ENCODE measurements at places on chromosomes 1 and 21. TPM values are rescaled to one million over a fixed set of nuclear protein-coding genes. Genes with fewer than 3 reads are reported as not detected.

Gene CLCA1
- not detected for polyA plus RNA-seq

Gene SLC22A15
- polyA plus RNA-seq, result 0.62 TPM

Gene C1orf87
- polyA plus RNA-seq, result 0.80 TPM

Gene DRAXIN
- polyA plus RNA-seq, result 0.37 TPM

Gene OPRD1
- polyA plus RNA-seq, result 0.67 TPM

GRCh38 chr1:47013293-47013692, 10.2 kb upstream of the CYP4X1 start:
- DNase-seq, result no peak

DNA sequence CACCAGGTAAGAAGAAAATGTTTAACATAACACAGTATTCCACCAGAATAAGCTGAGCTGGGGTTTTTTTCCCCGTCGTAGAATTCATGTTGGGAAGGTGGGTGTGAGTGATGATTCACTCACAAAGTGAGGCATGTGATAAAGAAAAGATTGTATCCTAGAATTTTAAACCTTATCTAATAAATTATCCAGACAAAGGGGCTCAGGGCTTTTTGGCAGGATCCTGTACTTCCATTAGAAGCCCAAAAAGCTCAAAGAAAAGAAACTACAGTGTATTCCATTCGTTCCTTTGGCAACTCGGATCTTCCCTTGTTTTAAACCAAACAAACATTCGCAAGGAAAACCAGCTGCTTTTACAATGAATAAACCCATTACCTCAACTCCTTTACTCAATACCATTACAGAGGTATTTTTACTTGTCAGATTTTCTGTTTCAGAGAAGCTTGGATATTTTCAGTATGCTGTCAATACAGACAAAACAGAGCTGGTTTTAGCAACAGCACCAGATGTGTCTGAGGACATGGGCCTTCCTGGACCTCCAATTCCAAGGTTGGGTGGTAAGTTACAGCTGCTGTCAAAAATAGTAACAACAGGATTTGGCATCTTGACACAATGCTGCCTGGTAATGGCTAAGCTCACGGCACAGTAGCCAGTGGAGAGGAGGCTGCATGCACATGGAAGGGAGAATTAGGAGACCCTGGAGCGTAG, 159.9 kb upstream of the RUNX1 start:
- DNase-seq, result no peak

GRCh38 chr1:113818578-113818977, 6.3 kb upstream of the RSBN1 start:
- no peak for DNase-seq

GRCh38 chr1:209769971-209770370, 14.1 kb downstream of the TRAF3IP3 start:
- DNase-seq, result no peak

DNA sequence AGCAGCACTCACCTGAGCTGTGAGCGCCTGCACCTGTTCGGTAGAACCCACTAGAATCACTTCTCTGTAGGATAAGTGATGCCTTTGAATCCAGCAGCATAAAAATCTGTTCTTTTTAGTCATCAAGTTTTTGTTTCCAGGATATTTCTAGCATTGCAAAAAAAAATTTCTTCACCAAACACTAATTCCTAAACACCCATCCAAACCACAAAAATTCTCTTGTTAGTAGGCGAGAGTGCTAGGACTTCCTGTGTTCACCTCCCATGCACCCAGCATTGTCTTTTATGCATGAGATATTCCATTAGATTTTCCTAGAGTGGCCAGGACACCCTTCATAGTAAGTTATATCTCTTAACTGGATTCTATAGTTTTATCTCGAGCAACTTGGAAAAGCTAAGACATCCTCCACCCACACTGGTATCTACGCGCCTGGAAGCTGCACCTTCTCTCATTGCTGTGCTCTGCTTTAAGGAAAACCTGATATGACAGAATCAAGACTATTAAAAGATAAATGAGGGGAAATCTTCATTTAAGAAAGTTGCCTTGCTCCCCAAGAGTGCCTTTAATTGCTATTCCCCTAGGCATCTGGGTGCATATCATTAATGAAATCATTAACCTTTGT, 12.3 kb downstream of the SERTAD4 start:
- DNase-seq, result no peak

DNA sequence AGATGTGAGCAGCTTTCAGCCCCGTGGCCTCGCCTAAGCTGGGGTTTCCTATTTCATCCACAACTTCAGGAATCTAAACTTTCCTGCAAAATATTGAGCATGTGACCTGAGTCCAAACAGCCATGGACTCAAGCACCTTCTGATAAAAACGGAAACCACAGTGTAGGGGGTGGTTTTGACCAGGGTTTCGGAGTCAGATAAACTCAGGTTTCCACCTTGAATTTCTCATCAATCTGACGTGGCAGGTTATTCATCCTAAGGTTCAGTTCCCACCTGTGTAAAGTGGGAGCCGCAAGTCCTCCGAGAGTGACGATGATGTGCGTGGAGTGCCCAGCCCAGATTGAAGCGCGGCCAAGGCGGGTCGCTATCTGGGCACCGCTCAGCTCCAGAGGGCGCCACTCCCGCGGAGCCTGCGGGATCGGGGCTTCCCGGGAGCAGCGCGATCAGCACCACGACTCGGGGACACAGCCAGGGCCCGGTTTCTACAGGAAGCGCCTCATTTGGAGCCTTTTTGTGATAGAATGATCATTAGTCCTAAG, 871 bp upstream of the ETS2 start:
- no peak for DNase-seq

GRCh38 chr1:111604931-111605330, 14.7 kb upstream of the RAP1A start:
- DNase-seq, result no peak

DNA sequence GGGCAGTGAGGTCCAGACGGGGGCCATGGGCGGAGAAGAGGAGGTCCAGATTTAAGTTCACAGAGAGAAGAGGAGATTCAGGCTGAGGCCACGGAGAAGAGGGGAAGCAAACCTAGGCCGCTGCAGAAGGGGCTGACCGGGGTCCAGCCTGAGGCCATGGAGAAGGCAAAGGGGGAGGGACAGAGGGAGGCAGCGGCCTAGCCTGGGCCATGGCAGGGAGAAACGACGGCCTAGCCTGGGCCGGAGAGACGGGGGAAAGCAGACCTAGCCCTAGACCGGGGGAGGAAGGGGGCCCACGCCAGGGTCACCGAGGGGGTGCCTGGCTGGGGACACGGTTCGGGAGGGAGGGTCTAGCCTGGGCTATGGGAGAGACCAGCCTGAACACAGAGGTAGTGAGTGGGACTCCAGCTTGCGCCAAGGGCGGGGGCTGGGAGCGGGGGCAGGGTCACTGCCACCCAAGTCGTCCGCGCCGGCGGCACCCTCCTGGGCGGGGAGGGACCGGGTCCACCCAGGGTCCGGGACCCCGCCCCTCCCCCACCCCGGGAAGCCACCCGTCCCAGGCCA, 459 bp downstream of the CAPZB start:
- no peak for DNase-seq

DNA sequence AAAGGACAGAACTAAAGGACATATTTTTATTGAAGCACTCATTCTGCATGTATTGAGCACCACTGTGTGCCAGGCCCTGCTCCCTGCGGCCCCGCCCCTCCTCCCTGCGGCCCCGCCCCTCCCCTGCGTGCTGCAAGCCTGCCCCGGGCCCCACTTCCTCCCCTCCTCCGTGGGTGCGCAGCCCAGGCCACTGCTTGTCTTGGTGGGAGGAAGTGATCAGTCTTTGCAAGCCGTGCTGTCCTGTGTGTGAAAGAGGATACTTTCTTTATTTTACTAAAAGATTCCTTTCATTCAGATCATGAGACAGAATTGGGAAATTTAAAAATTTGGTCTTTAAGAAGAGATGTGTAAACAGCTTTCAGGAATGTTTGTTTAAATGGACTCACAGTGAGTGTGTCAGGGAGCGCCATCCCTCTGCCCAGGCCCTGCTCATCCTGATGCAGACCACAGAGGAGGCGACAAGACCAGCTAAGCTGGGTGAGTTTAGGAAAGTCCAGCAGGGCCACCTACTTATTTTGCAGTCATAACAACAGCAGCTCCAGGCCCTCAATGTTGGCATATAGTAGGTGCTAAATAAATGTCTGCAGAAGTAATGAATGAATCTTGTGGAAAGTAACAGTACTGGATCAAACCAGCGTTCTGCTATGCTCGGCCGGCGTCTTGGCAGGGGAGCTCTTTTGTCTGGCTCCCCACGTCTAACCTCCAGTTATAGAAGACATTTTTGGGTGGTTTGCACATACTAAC, 88.3 kb upstream of the SELENON start:
- no peak for DNase-seq

- DNase-seq, result no peak
Observed at GRCh38 chr1:27940297-27940696, 5.5 kb downstream of the SMPDL3B start.

DNA sequence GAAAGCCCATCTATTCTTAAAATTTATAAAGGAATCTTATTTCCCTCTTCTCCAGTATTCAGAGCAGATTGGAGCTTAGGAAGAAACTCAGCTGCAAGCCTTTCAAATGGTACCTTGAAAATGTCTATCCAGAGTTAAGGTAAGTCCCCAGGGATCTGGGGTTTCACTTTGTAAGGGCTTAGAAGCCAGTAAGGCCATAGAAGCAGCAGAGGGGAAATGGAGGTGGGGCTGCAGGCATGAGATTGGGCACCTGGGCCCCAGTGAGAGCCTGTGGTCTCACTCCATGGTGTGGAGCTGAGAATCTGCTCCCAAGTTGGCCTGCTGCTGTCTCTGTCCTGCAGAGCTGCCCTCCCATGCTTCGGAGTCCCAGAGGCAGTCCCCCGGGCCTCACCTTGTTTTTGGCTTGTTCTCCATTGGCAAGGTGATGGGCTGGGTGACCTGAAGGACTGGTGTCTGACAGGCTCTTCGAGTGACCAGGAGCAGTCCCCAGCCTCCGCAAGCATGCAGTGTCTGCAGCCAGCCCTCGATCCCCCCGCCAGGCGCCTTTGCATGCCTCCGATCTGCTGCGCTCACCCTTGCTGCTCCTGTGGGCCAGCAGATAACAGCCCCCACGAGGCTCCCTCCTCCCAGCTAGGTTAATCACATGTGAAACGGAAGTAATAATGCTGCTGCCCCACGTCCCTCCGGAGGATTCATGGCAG, 163.1 kb downstream of the PGBD5 start:
- DNase-seq, result no peak

- DNase-seq, result no peak
Observed at GRCh38 chr1:180951186-180951745, 38.6 kb downstream of the KIAA1614 start.

DNA sequence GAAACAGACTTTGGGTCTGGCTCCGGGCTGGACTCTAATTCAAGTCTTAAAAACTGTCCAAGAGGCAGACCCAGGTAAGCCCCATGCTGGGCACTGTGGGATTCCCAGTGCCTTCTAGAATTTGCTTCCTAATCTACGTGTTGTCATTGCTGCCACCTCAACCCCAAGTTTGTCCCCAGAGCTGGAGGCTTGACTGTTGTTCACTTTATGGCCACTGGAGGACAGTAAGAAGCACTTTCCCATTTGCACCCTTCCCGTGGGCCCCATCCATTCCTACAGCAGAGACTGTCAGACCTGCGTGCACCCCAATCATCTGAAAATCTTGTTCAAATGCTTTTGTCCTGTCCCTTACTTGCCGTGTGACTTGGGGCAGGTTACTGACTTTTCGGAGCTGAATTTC, 29.4 kb upstream of the VASH2 start:
- no peak for DNase-seq

DNA sequence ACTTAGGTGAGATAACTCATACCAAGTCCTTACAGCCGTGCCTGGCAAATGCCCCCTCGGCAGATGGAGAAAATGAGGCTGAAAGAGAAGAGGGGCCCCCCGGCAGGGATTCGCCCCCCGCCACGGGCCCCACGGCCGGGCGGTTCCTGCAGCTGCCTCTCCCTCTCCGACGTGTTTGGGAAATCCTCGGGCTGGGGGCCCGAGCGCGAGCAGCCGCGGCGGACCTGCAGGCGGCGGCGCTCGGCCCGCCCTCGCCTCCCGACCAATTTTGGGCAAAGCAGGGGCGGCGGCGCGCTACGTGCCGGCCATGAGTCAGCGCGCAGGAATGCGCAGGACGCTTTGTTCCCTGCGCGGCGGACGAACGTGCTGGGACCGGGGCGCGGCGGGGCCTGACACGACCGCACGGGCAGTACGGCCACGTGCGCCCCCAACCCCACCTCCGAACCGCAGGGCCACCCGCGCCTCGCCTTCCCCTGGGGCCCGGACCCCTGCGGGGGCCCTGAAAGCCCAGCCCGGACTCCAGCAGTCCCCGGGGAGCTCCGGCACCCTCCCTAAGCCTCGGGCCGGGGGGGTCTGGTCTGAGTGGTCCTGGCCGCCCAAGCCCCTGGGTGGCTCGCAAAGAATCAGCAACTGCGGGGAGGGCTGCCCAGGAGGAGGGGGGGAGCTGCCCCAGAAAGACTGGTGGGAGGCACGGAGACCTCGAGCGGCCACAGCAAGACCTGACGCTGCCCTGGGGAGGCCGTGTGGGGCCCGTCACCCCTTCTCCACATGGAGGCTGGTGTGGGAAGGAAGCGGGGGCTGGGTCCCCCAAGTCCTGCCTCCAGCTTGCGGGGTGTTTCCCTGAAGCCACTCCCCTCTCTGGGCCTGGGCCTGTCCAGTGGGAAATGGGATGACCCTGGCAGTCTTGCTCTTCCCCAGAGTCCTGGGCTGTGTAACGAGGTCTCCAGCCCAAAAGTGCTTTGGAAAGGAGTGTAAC, 11.9 kb upstream of the EDN2 start:
- DNase-seq, result peak; percentile 49

DNA sequence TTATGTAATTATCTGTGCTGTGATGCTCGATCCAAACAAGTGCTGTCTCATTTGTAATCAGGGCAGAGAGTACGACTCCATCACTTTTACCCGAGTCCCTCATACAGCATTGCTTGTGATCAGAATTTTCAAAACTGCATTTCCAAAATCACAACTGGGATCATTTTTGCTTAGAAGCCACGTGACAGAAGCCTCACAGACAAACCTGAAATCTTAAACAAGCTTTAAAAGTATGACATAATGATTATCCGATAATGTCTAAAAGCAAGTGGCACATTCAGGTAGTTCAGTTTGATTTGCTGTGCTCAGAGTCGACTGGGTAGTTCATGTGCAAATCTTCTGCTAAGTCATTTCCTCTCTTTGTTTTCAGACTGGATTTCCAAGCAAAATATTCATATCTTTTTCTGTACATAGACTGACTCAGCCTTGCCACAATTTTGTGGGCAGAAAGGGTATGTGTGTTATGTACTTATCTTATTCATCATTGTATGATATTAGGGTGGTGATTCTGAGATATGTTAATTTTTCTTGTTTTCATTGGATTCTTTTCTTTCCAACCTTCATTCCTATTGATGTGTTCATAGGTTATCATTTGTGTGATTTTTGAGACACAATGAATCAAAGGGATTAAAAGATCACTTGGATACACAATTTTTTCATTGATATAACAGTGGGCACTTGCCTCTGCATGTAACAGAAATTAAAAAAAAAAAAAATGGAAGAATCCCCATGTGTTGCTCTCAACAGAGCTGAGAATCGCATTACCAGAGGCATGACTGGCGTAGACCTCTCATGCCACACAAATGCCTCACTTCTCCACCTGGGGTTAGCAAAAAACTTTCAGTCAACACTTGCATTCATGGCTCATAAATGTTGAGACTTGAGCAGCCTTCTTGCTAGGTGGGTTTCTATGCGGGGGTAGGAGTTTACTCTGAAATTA, 355.7 kb downstream of the LTN1 start:
- DNase-seq, result no peak
